ENCODE measurements at places on chromosomes 7 and 10. TPM values are rescaled to one million over a fixed set of nuclear protein-coding genes. Genes with fewer than 3 reads are reported as not detected.

The ZC3HAV1L gene
- total RNA-seq: 11.5 TPM

The FMC1 gene
- total RNA-seq: 20.3 TPM

The TPK1 gene
- 11.5 TPM for total RNA-seq

The LDB3 gene
- not detected for total RNA-seq

The RNF148 gene
- total RNA-seq: 0.92 TPM

The ZNF273 gene
- total RNA-seq: 35.5 TPM

The CYP2W1 gene
- not detected for total RNA-seq

The NKX2-3 gene
- total RNA-seq: not detected

The IDI2 gene
- total RNA-seq: not detected

The PAXIP1 gene
- 11.3 TPM for total RNA-seq

The STOX1 gene
- total RNA-seq: 15.7 TPM

The ADIRF gene
- 4.8 TPM for total RNA-seq

The RPEL1 gene
- not detected for total RNA-seq

The RBP4 gene
- 6.7 TPM for total RNA-seq

The SLC26A4 gene
- total RNA-seq: 0.69 TPM

The ANKRD26 gene
- 35.3 TPM for total RNA-seq

The COL1A2 gene
- 116 TPM for total RNA-seq

The MSMB gene
- not detected for total RNA-seq

The ZCWPW1 gene
- total RNA-seq: 2.1 TPM

The GPC2 gene
- 49.6 TPM for total RNA-seq

The AS3MT gene
- 11.1 TPM for total RNA-seq

The BAMBI gene
- total RNA-seq: 10.4 TPM

The FANK1 gene
- 11.3 TPM for total RNA-seq

The IQUB gene
- 8.5 TPM for total RNA-seq

The AKR1C4 gene
- not detected for total RNA-seq

The LIMK1 gene
- total RNA-seq: 30.4 TPM

The CDHR3 gene
- 6.7 TPM for total RNA-seq

The MPP7 gene
- total RNA-seq: 7.6 TPM

The ENO4 gene
- total RNA-seq: 3.9 TPM

The PLXDC2 gene
- 45.0 TPM for total RNA-seq

The FAM237B gene
- 0.23 TPM for total RNA-seq

The GNG11 gene
- 6.5 TPM for total RNA-seq

The GPER1 gene
- total RNA-seq: 3.0 TPM

The ASZ1 gene
- total RNA-seq: not detected

The FBXO24 gene
- not detected for total RNA-seq

The ANKRD30A gene
- total RNA-seq: not detected
